Amygdala (tissue), 56 donors: ENCODE measurements at places on chromosomes 7 and 10.
A peak's percentile ranks its signal among the peaks of the same experiment; 100 is the strongest.

GRCh38 chr10:102113956-102114857 is 6.0 kb downstream of the LDB1 start:
- DNase-seq = no peak

DNA sequence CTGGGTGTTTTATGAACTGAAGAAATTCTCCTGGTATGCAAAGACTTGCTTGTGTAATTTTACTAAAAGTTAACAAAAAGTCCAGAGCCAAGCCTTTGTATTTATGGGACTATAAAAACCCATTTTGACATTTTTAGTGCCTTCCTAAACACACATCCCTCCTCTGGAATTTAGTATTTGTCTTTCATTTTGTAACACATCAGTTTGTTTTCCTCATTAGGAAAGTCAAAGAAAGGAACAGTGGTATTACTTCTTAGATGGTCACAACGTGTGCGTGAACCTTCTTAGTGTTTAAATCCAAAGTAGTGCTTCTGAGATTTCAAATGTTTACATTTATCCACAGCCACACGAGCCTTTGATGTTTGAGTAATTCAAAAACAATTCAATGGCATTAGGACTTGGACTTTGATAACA is 103.2 kb upstream of the TMEM106B start:
- DNase-seq = no peak

DNA sequence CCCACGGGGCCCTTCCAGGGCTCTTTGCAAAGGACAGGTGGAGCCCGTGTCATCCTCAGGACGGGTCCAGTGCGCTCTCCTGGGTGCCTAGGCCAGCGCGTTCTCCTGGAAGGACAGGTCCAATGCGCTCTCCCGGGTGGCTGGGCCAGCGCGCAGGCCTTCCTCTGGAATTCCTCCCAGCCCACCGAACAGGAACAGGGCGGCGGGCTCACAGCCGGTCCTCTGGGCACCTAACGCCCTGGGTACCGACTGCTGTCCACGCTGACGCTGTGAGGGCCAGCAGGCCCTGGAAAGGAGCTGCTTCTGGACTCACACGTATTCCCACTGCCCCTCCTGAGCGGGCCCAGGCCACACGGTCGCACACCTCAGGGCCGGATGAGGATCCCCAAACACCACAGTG is 49.3 kb downstream of the STK32C start:
- no peak for DNase-seq

DNA sequence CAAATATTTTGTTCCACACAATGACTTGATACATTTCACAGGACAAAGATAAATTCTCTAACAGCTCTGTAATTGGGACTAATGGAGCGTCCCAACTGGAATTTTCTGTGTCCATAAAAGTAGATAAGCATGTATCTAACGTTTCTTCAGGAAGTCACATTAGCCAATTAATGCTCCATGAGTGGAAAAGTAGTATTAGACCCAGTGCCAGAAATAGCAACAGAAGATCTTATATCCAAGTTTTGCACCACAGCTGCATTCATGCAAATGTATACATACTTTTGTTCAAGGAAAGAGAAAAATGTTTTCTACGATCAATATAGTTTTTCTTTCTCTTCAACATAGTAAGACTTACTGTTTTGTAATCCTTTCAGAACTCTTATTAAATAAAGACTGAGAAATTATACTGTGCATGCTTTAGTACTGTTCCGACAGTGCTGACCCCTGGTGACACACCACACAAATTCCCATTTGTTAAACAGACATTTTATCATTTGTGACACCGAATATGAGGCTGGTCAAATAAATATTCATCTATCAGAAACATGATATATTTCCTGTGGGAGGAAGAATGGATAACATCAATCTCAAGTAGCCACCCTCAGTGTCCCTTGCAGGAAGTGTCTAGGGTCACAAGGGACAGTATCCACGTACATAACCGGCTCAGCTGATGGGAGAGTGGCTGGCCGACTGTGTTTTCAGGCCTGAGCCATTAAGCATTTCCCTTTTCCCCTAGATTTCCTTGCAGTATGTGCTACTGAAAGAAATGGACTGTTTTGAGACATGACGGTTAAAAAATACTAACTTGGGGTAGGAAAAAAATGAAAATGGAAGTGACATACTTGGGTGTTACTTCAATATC is 102.1 kb upstream of the RSU1 start:
- DNase-seq = no peak

- DNase-seq = no peak
Measured at GRCh38 chr10:45155784-45156183, 155.1 kb downstream of the ZNF22 start.

- DNase-seq = no peak
Measured at GRCh38 chr7:150867605-150868004, 15.3 kb downstream of the AOC1 start.

GRCh38 chr10:37489658-37490003 is 364.2 kb downstream of the ANKRD30A start:
- no peak for DNase-seq

- DNase-seq = no peak
Measured at GRCh38 chr10:123404357-123404756, 250.2 kb downstream of the BUB3 start.

GRCh38 chr10:88608780-88609179 is 22.2 kb downstream of the LIPJ start:
- no peak for DNase-seq

DNA sequence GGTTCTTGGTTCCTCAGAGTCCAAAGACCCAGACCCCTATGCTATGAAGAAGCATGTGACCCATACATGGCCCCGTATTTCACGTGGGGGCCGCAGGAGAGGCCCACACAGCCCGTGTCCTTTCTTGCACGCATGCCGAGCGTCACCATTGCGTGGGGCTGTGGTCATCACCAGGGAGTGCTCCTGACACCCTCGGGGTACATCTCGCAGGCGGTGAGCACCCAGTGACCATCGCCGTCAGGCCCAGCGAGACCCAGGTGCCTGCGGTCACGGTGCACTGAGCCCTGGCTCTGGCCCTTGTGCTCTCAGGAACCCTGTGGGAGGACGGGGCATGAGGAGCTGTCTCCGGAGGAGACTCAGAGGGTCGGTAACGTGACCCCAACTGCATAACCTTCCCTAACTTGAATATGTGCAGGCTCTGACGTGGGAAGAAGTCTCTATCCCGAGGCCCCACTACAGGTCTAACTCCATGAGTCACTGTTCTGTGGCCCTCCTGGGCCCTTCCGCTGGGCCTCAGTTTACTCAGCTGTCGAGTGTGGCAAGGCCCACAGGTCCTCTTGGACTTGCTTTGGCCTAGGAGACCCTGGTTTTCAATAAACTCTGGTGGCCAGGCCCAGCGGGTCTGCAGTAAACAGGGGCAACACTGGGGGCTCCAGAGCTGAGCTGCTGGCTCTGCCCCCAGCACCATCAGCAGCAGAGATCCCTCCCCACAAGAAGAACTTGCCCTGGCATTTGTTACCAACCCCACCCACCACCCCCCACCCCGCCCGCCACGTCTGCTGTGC is 503.9 kb downstream of the PTPRN2 start:
- DNase-seq = no peak

DNA sequence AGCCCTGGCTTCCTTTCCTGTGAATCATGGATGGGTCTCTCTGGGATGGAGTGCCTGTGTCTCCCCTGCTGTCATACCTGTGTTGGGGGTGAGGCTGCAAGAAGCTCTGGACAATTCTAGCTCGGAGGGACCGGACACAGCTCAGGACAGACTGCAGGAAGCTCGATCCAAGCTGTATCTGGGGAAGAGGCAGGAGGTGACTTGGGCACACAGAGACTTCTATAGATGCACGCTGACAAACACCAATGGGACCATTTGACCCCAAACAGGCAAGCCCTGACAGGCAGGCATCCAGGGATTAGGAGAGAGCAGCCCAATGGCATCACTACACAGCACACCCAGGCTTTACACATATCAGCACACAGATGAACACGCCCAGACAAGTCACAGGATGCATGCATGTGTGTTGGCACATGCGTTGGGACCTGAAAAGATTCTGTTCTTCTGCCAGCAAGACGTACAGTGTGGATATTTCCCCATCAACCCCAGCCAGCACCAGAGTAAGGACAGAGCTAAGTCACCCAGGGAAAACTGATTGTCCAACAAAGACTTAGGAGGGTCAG is 4.5 kb downstream of the LLCFC1 start:
- no peak for DNase-seq

GRCh38 chr7:85664341-85664740 is 477.5 kb upstream of the SEMA3D start:
- no peak for DNase-seq

- DNase-seq = no peak
Measured at GRCh38 chr7:131843898-131844331, 287.5 kb upstream of the PODXL start.

DNA sequence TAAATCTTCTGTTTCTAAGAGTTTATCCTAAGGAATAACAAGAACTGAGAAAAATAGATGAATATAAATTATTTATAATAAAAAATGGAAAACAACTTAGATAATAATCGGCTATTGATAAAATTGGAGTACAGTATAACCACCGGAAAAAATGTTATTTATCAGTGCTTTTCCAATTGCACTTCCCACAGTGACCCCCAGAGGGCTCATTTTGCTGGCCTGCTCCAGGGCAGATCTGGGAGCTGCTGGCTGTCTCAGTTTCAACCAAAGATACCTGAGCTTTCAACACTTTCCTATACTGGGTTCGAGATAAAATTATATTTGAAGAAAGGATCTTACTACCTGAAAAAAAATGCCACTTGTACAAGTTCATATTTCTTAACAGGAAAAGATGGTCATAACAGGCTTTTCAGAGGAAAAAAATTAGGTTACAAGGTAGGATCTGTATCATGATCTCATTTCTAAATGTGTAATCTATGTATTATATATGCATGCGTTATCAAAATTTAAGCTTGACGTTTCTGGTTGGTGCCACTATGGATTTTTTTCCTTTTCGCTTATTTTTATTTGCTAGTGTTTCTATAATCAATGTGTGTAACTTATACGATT is 165.7 kb downstream of the NPSR1 start:
- peak; percentile 71 for DNase-seq

DNA sequence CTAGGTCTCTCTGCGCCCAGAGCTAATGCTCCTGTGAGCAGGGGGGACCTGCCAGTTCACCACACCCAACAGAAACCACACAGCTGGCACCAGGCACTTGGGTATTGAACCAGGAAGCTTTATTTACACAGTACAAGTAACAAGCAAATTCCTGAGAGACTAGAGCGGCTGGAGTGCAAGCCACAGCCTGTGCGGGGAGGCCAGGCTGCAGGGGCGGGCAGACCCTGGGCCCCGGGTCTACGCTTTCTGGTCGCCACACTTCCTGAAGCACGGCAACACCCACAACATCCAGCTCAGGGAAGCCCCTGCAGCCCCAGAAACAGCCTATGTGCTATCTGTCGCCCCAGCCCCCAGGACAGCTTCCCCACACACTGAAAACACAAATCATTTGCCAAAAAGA is 125.0 kb downstream of the FAM53B start:
- no peak for DNase-seq

DNA sequence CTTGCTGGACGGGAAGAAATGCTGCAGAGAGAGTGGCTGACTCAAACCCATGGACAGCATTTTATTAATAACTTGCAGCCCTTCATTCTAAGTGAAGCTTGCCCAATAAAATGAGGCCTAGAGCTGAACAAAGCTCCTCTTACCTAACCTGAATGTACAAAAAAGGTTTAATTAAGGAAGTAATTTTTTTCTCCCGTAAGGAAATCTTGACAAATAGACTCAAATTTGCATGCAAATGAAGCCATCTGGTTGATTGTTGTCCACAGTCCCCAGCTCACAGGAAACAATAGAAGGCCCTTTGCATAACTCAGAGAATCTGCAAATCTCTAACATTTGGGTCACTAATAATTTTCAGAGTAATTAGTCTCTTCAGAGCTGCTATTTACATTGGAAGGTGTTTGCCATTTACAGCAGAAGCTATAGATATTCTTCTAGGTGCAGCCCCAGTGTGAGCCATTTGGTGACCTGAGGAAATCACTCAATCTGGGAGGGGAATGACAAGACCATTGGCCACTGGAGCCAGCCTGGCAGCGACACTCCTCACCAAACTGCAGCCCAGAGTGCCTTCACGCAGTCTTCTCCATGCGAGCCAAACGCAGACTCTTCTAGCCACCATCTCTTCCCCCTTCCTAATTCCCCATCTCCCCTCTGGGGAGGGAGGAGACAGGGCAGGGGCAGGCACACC is 483.0 kb upstream of the C7orf33 start:
- DNase-seq = no peak

DNA sequence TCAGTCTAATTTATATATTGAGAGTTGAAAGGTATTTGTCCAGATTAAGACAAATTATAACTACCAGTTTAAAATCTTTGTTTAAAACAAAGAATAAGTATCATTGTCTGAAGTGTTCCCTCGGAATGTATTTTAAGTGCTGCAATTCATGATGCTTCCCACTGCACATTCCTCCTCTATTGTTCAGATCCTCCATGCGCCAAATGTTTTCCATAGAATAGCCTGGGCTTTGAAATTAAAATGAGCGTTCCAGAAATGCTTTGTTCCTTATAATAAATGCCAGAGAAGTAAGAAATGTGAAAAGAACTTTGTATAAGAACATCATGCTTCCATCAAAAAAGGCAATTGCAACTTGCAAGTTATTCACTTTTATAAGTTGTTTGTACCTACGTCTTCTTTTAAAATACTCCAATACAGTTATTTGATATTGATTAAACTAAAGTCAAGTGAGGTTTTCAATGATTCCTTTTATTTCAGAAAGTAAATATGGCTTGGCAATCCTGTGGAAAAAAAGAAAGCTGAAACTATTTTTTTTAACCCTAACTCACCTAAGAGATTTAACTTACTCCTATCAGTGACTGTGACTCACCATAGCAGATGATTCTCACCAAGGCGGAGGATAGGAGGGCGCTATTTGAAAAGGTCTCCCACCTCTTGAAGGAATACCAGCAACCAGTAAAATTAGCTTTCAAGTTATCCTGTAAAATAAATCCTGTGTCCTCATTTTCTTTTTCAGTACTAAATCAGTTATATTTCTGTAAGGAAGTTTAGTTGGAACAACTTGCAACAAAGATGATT is 85.8 kb downstream of the CTNNA3 start:
- no peak for DNase-seq

DNA sequence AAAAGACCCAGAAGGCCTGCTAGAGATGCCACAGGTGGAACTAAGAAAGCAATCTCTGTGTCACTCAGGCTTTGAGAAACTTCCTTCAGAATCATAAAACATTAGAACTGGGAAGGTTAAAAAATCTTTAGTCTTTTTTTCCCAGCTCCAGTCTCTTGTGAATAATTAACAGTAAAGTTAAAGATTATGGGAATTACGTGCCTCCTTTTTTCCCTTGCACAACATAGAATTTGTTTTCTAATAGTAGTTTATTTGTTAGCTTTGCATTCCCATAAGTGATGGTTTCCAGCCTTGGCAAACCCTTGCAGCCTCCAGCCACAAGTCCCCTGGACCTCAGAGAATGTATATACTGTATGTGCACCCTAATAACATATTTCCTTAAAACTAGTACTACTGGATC is 128.3 kb downstream of the TPST1 start:
- no peak for DNase-seq
